ENCODE measurements at places on chromosomes 7 and 10. TPM values are rescaled to one million over a fixed set of nuclear protein-coding genes. Genes with fewer than 3 reads are reported as not detected.

GRCh38 chr7:120260111-120260510 lies 12.9 kb upstream of the KCND2 start:
- DNase-seq, result no peak

GRCh38 chr7:131511774-131512535 lies 44.5 kb downstream of the PODXL start:
- no peak for DNase-seq

- peak; percentile 42 for DNase-seq
Measured at GRCh38 chr7:27661811-27662489, 733 bp downstream of the HIBADH start.

GRCh38 chr7:103928581-103928980 lies 60.9 kb downstream of the RELN start:
- DNase-seq, result no peak

GRCh38 chr7:149765399-149766121 lies 7.8 kb downstream of the ZNF467 start:
- DNase-seq, result no peak

- peak; percentile 1 for DNase-seq
Measured at GRCh38 chr10:46215426-46215825, 71.4 kb upstream of the ANTXRL start.

- no peak for DNase-seq
Measured at GRCh38 chr7:15601175-15601574, 39.4 kb upstream of the AGMO start.

- no peak for DNase-seq
Measured at GRCh38 chr7:137527634-137528033, 184.1 kb upstream of the PTN start.

- DNase-seq, result no peak
Measured at GRCh38 chr7:90216771-90217170, 5.2 kb downstream of the STEAP2 start.

GRCh38 chr10:83603708-83604107 lies 535.6 kb upstream of the GHITM start:
- no peak for DNase-seq

GRCh38 chr7:133275446-133276095 lies 22.7 kb downstream of the EXOC4 start:
- DNase-seq, result no peak

GRCh38 chr10:36220151-36220550 lies 578.1 kb upstream of the FZD8 start:
- no peak for DNase-seq

GRCh38 chr7:19558527-19558926 lies 150.3 kb downstream of the POLR1F start:
- DNase-seq, result no peak

DNA sequence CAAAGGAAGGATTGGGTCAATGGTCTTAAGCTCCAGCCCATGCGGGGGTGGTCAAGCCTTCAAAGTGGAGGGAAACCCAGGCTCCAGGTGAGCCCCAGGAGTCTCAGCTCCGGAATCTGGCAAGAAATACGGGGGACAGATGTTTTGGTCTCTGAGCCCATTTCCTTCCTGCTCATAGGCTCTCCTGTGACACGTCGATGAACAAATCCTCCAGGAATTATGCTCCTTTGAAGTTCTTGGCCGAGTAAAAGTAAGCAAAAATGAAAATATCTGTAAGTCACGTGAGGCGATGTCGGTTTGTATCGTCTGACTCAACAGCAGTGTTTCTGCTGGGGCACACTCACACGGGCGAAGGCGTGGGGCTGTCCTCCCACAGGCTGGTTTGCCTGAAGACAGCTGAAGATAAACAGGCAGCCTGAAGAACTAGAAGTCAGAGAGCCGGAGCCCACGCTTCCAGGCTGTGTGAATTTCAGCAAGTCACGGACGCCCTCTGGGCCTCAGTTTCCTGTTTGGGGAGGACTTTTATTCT lies 52.6 kb upstream of the SMNDC1 start:
- DNase-seq, result no peak

DNA sequence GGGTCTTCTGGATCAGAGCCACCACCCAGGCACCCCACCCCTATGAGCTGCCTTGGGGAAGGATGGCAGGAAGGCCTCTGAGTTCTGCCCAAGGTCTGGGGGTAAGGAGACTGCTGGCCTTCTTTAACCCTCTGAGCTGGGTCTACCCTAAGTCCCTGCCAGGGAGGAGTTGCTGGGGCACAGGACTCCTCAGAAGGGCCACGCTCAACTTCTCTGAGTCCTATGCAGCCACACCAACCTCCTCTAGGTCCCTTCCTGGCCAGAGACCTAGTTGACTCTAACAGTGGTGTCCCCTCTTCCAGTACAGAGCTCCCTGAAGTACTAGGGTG lies 2.6 kb upstream of the NEURL1 start:
- DNase-seq, result no peak

GRCh38 chr7:120233338-120233737 lies 39.6 kb upstream of the KCND2 start:
- no peak for DNase-seq

DNA sequence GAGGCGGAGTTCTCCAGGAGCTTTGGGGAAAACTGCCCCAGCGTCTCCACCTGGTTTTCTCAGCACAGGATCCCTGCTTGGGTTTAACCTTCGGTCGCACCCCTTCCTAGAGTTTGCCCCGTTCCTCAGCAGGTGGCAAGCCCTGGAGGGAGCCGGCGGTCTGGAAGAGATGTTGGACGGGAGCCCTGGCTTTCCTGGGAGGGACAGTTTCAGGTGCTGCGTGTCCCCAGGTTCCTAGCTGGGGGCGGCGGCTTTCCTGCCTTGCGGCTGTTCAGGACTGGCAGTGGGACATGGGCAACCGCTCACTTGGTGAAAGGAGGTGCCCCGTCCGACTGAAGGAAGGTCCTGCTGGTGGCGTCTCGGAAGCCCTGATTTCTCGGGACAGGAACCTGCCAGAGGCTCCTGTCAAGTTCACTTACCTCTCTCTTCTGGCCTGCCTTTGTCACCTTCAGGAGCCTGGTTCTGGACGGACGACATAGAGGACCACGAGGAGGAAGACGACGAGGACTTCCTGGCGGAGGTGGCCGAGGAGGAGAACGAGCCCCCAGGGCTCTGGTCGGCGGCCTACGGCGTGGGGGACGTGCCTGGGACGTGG lies 14.8 kb downstream of the ZNF316 start:
- DNase-seq, result no peak

- no peak for DNase-seq
Measured at GRCh38 chr7:98186452-98187137, 24.6 kb upstream of the BHLHA15 start.

- DNase-seq, result no peak
Measured at GRCh38 chr10:11179516-11180105, 161.9 kb downstream of the CELF2 start.

DNA sequence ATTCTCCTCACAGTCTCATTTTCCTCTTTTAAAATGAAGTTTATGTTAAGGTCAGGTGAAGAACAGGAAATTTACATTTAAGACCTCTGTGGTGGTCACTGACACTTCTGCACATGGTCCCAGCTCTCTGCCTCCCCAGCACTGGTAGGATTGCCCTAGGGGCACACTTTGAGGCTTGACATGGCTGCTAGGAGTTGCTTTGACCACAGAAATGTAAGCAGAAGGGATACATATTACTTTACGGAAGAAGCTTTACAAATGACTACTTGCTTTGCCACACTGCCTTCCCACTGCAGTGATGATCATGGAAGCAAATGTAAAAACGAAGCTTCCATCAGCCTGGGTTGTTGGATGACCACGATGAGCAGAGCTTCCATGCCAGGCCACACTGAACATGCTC lies 53.1 kb upstream of the RSU1 start:
- DNase-seq, result no peak

GRCh38 chr10:23198940-23199767 lies 7.0 kb downstream of the PTF1A start:
- DNase-seq, result no peak

- DNase-seq, result no peak
Measured at GRCh38 chr7:140308060-140308459, 90.3 kb downstream of the SLC37A3 start.

DNA sequence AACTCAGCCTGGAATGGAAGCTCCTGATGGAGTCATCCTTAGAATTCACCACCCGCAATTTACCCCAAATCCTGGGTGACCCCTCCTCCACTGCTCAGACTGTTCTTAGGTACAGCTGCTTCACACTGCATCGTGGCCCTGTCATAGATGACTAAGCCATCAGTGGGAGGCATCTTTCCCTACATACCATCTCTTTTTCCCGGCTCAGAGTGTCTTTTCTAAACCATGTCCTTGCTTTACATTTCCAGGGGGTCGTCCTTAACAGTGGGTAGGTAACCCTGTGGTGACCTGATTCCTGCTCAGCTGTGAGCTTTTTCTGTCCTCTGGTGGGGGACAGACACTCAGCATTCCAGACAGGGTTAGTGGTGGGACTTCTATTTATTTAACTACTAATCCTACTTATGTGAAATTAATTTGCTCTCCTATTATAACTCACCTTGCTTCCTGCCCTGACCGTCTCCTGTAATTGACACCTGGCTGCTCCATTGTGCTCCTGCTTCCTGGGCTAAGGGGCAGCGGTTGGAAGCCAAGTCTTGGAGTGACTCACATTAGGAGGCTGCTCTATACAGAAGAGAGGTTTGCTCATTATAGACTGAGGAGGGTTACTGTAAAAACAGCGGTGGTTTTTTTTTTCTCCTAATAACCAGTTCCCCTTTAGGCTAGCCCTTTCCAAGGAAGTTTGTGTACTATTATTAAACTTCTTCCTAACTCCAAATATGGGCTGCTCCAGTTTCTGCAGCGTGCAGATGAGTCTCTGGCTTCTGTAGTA lies 40.6 kb downstream of the PYROXD2 start:
- DNase-seq, result no peak

GRCh38 chr10:130968964-130969363 lies 342.6 kb downstream of the TCERG1L start:
- no peak for DNase-seq

The WNT2 gene
- not detected for total RNA-seq

The ADCY1 gene
- not detected for total RNA-seq

The SPAM1 gene
- total RNA-seq, result not detected

The TFEC gene
- 1.7 TPM for total RNA-seq

The TRDMT1 gene
- 11.0 TPM for total RNA-seq

The LRRTM3 gene
- total RNA-seq, result not detected

The EPHA1 gene
- total RNA-seq, result 1.2 TPM

The HHEX gene
- total RNA-seq, result 20.3 TPM

The FZD8 gene
- 0.85 TPM for total RNA-seq

The SEMA3D gene
- total RNA-seq, result not detected

The ARMC3 gene
- 0.65 TPM for total RNA-seq

The ANKRD7 gene
- total RNA-seq, result not detected

The SAP25 gene
- total RNA-seq, result 46.4 TPM
